ENCODE measurements at places on chromosomes 2 and 18.

GRCh38 chr2:48940606-48941005, 185.1 kb upstream of the LHCGR start:
- no peak for DNase-seq

- DNase-seq = no peak
Observed at GRCh38 chr2:231189571-231190495, 8.6 kb upstream of the ARMC9 start.

GRCh38 chr2:174300114-174300513, 34.6 kb upstream of the SP9 start:
- DNase-seq = no peak

GRCh38 chr2:68709421-68709911, 25.1 kb upstream of the ARHGAP25 start:
- peak; percentile 63 for DNase-seq

DNA sequence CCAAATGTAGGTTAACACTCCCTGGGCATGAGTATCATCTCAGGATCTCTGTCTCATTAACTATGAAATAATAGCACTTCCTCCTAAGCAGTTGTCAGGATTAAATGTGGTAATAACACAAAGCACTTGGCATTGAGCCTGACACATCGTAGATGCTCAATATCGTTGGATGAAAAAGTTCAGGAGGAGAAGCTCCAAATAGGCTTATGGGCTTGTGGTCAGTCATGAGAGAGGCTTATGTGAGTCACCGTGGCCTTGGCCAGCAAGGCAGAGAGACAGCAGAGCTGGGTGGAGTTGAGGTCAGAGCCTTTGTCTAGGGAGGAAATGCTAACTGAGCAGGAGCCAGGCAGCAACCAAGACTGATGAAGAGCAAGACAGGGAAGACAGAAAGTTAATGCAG, 68.3 kb upstream of the PPM1B start:
- DNase-seq = peak; percentile 97

DNA sequence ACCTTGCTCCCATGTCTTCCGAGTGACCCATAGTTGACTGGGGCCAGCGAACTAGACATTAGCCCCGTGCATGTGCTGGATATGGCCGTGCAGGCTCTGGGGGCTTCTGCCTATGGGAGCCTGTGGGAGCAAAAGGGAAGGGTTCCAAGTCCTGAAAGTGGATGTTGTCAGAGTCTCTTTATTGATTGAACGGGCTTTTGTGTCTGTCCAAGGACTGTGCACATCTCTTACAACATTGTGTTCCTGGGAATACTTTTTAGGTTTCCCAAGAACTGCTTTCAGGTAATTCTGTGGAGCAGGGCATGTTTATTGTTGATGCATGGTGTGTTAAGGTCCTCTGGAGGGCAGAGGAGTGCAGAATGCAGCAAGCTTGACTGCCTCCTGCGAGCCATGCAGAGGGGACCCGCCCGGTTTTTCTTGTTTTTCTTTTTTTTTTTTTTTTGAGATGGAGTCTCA, 5.0 kb downstream of the RNF144A start:
- DNase-seq = no peak
